Stimulated activated CD4-positive, alpha-beta T cell treated with anti-CD3 and anti-CD28 coated beads, Interleukin-12 subunit alpha, Interleukin-12 subunit beta, amount 100 ng/mL, for 24 hours (primary cell): ENCODE measurements at places on chromosomes 11 and 22.
A peak's percentile ranks its signal among the peaks of the same experiment; 100 is the strongest.

DNA sequence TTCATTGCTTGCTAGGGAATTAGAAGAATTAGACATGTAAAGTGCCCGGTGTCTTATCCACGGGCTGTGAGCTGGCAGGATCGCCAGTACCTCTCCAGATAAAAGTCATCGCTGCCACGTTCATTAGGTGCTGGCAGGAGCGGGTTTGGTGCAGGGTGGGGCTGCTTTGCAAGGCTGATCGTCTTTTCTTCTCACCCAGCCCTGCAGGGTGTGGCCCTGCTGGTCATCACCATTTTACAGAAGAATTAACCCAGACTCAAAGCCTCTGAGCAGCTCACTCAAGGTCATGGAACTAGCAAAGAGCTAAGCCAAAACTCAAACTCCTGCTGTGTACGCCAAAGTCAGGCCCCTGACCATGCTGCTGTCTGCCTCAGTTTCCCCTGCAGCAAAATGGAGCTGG is 6.1 kb upstream of the FGF4 start:
- DNase-seq, result no peak

GRCh38 chr22:29206372-29207242 is 911 bp downstream of the EMID1 start:
- no peak for DNase-seq

DNA sequence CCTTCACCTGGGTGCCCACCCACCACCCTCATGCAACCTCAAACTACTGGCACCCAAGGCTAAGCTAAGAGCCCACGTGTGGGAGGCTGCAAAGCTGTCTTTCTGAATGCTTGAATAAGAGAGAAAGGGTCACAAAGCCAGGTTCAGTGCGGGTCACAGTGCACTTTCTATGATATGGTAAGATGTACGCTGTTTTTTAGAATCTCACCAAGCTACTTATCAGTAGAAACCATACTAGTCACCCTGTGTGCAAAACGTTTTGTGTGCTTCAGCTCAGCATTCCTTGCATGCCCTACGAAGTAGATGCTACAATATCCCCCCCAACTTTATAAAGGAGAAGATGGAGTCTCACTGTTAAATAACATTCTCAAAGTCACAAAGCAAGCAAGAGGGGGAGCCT is 14.9 kb downstream of the P2RX3 start:
- DNase-seq, result no peak

DNA sequence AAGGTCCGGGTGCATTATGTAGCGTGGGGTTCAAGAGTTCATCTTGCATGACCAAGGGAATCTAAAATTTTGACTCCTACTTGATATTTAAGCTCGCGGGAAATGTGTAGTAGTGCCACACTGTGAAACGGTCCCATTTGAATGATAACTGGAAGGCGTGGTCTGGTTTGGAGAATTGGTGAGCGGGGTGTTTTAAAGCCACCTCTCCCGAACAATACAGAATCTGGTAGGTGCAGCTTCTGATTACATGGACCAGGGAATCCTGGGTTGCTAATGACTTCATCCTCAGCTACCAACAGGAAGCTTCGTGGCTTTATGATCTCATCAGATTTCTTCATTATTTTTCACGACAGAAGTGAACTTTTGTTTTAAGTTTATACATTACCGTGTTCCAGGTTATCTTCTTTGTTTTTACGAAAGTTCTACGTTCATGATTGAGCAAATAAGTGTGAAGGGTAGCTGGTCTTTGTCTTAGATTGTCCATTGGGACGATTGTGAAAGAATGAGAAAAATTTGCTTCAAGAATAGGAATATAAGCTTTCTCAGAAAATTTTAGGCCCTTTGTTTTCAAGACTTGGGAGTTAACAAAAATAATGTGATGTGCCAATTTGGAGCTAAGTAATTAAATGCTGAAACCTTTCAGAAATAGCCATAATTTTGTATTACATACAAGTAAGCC is 1.7 kb downstream of the QSER1 start:
- DNase-seq, result peak; percentile 4

DNA sequence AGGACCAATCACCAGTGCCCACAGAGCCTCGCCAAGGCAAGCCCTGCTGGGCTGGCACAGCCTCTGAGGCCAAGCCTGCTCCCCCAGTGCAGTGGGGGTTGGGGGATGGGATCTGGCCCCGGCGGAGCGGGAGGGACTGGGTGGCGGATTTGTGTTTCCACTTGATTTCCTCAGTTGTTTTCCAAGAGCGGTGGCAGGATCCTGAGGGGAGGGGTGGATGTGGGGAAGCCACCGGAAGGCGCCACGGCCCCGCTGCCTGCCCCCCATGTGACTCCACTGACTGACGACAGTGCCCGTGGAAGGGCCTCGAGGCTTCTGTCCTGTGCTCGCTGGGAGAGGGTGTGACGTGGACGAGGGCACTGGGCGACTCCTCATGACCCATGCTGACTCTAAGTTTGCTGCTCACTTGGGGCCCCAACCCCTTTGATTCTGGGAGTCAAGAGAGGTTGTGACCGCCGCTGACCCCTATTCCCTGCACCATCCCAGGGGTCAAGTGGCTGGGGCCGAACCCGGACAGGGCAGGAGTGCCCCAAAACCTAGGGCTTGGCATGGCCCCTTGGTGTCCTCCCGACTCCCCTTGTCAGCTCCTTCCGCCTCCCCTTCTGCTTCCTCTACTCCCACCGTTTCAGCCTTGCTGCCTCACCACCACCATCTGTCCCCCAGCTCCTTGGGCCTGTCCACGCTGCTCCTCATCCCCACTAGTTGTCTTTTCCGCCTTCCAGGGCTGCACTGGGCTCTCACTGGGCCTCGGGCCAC is 23.5 kb upstream of the PICK1 start:
- DNase-seq, result no peak

DNA sequence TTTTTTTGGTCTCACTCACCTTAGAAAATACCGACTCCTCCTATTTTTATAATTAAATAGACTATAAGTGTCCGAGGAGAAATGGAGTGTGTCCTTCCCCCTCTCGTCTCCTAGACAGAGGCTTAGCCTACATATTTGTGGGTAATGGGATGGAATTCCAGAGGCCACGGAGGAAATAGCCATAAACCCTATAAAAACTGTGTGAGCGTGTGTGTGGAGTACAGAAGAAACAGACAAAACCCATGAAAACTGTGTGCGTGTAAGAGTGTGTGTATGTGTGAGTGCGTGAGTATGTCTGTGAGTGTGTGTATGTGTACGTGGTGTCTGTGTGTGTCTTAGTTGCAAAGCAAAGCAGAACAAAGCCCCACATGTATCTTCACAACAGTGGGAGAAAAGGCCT is 883.5 kb downstream of the OPCML start:
- DNase-seq, result no peak

DNA sequence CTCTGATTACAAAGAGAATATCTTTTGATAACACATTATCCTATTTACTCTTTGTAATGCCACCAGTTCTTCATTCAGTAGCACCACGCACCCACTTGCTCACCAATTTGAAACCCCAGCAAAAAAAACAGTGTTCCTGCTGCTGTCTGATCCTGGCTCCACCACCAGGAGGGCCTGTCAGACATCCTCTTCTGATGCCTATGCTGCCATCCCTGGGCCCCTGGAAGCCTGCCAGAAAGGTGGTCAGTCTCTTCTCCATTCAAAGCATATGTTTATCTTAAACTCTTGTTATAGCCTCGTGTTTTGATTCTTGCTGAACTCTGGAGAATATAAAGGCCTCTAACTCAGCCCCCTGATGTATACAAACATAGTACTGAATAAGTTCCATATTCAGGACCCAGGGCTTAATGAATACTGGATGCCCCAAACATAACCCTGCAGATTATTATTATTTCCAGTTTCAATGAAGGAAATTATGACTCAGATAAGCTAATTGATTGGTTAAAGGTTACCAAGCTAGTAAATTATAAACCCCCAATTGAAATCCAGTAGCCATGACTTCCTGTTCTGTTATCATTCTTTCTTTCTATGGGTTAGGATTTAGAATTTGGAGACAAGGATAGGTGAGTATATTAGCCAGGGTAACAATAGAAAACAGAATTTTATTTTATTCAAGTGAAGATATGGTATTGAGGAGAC is 116.7 kb downstream of the NTM start:
- no peak for DNase-seq

- no peak for DNase-seq
Observed at GRCh38 chr11:9803685-9804418, 140.0 kb downstream of the SWAP70 start.

DNA sequence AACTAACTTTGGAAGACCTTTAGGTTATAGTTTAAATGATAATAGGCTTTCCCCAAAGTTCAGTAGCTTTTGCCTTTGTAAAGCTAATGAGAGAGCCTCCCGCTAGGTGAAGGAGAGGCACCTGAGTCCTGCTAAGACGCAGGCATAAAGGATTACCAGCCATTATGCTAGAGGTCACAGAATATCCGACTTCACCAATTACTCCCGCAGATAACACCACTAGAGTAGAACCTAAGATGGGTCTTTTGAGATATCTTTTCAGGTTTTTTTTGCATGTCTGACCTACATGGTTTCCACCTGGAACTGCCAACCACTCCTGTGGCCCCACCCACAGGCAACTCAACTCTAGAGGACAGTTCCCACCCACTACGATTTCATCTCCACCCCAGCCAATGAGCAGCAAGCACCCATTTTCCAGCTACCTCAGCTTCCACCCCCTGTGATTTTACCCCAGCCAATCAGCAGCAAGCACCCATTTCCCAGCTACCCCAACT is 314.3 kb downstream of the BRD1 start:
- DNase-seq, result no peak
